ENCODE measurements at places on chromosomes 13 and 19. TPM values are rescaled to one million over a fixed set of nuclear protein-coding genes. Genes with fewer than 3 reads are reported as not detected.

- no peak for DNase-seq
Measured at GRCh38 chr19:36183245-36183628, 31.0 kb upstream of the COX7A1 start.

GRCh38 chr19:50861010-50861409, 6.3 kb downstream of the KLK3 start:
- no peak for DNase-seq

- no peak for DNase-seq
Measured at GRCh38 chr19:45418802-45419201, 4.9 kb downstream of the ERCC1 start.

DNA sequence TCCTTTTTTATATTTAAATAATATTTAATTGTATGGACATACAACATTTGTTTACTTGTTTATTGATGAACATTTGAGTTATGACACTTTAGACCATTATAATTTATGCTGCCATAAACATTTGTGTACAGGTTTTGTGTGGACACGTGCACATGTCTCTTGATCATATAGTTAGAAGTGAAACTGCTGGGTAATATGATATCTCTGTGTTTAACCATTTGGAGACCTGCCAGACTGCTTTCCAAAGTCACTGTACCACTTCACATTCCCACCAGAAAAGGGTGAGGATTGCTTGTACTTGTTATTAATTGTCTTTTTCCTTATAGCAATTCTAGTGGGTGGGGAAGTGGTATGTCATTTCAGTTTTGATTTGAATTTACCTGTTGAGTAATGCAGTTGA, 145.6 kb upstream of the KLHL1 start:
- DNase-seq: no peak

GRCh38 chr19:32555786-32556185, 25.2 kb upstream of the PDCD5 start:
- no peak for DNase-seq

GRCh38 chr19:2732157-2732725, 7.6 kb downstream of the SLC39A3 start:
- no peak for DNase-seq

DNA sequence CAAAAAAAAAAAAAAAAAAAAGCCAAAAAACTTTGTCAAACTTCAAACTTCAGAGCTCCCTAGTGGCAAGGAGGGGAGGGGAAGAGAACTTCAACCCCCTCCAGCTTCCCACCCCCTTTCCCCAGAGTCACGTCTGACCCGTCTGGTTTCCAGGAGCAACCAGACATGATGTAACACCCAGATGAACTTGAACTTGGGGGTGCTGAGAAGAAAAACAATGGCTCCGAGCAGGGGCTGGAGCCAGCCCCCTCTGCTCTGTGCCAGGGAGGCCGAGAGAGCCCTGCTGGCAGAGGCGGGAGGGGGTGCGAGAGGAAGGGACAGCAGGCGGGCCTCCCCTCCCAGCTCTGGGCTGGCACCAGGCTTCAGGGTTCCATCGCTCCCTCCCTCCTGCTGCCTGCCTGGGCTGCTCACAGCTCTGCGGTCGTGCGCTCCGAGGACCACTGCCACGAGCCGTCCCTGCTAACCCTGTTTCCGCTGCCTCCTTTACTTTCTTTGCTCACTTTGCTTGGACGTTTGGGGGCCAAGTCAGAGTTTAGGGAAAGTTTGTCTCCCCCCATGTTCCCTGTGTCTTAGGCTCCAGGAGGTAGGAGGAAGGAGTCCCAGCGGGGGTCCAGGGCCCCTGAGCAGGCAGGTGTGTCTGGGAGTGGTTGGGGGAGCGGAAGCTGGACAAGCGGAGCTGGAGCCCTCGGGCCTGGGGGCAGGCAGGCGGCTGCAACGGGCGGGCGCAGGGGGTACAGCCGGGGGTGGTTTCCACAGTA, 11.1 kb downstream of the LYL1 start:
- no peak for DNase-seq

GRCh38 chr13:93023929-93024328, 202.7 kb upstream of the GPC6 start:
- no peak for DNase-seq

- no peak for DNase-seq
Measured at GRCh38 chr13:32581177-32581786, 5.0 kb upstream of the PDS5B start.

HOMER3 gene
- polyA plus RNA-seq: 39.2 TPM

NLRP5 gene
- not detected for polyA plus RNA-seq

SHC2 gene
- 92.7 TPM for polyA plus RNA-seq

ZNF730 gene
- polyA plus RNA-seq: 5.3 TPM

GJB2 gene
- 5.5 TPM for polyA plus RNA-seq

CPT1C gene
- polyA plus RNA-seq: 128 TPM

Data from spinal cord (tissue), 10 donors.